ENCODE measurements at places on chromosomes 3 and 15.

DNA sequence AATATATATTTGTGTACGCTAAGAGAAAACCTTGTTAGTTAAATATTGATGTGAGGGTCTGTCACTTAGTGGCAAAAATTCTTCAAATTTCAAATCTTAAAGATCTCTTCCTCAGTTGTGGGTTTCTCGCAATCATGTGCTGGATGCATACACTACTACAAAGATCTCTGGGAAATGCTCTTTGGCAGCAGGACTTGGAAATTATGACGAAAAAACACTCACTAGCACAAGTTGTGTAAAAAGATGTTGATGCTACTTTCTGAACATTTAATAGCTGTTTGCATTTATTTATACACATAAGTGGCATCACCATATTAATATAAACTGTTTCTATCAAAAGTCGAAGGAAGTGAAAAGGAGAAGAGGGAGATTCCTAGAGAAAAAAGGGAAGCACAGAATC is 10.8 kb upstream of the NANOGP8 start:
- DNase-seq: no peak

GRCh38 chr3:37770336-37770735 is 91.3 kb upstream of the CTDSPL start:
- no peak for DNase-seq

GRCh38 chr3:31936420-31937060 is 44.5 kb downstream of the OSBPL10 start:
- DNase-seq: peak; percentile 97

- no peak for DNase-seq
Observed at GRCh38 chr15:67137951-67138848, 72.8 kb downstream of the SMAD3 start.

DNA sequence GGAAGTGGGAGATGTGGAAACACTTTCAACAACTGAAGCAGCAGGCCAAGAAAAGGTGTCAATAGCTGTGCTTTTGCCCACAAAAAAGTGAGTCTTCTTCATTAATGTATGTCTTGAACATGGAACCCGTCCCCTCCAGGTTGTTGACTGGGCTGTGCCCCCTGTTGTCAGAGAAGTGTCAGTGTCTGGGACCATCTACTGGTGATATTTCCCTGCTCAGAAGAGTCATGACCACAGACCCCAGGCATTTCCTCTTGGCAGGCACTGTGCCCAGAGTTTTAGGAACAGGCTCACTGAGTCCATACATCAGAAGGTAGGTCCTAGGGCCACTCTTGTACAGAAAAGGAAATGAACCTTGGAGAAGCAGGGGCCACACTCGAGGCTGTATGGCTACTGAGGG is 54.8 kb upstream of the LARS2 start:
- DNase-seq: no peak

DNA sequence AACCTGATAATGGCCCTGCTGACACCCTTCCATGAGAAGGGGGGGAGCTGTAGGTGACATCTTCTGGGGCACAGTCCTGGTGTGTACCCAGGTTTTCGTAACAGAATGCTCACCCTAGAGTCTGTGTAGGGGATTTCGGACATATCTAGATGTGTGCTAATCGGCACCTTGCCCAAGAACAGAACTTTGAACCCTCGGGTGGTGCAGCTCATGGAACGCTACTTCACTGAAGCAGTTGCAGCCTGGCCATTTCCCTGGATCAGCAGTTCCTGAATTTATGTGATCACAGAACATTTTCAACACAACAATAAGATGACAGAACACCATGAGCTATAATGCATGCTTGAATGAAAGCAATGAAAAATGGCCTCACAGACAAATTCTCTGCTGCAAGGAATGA is 57.5 kb upstream of the MUC13 start:
- DNase-seq: no peak

- DNase-seq: no peak
Observed at GRCh38 chr3:36964817-36965216, 20.0 kb upstream of the TRANK1 start.

DNA sequence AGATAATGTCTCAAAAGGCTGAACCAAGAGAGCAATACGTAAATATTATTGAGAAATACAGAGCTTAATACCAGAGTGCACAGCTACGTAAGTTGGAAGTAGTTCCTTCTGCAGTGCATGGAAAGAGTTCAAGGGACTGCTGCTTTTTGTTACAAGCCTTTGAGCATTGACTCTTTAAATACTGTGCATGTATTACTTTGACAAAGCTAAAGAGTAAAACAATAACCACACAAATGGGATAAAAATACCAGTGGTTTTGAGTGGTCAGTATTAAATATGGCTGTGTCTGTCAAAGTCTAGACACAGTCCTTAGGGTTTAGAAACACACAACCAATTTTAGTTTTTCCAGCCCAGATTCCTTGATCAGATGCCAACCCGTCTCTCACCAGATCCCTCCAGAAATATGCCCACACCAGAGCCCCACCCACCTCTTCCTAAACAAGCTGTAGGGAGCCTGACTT is 62.1 kb downstream of the SSR3 start:
- peak; percentile 69 for DNase-seq

- no peak for DNase-seq
Observed at GRCh38 chr3:14475621-14476020, 64.5 kb downstream of the GRIP2 start.

GRCh38 chr15:82043796-82044372 is 1.9 kb downstream of the MEX3B start:
- peak; percentile 14 for DNase-seq

DNA sequence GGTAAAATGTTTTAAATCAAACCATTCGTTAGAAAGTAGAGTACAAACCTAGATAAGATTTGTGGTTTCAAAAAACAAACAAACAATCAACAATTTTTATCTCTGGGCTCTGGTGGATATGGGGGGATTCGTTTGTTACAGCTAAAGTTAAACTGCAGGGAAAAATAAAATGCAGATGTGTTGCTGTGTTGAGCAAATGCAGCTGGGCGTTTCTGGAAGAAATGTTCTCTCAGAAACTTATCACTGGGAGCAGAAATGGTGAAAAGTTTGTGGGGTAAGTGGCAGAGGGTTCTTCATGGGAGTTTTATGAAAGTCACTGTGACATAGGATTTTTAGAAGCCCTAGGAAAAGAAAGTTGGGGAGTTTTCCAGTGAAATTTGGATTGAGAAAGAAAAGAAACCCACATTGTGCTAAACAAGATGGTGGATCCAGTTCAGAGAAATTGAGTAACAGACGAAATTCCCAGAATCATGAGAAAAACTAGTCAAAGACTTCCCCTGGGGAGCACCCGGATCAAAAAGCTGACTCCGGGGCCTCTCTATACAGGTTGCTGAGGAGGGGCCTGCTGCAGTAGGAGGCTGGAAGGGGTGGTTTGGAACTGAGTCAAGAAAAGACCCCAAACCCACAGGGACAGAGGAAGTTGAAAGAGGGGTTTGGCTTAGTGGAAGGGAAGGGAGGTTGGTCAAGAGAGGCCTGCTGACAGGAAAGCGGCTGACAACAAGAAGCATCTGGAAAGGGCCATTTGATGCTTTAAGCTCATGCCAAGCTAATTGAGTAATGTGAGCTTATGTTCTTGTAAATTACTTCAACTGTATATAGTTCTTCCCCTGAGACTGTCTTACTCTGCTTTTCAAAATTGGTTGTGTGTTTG is 108.7 kb downstream of the RARB start:
- peak; percentile 8 for DNase-seq

GRCh38 chr3:12750223-12750622 is 8.8 kb downstream of the TMEM40 start:
- peak; percentile 81 for DNase-seq

DNA sequence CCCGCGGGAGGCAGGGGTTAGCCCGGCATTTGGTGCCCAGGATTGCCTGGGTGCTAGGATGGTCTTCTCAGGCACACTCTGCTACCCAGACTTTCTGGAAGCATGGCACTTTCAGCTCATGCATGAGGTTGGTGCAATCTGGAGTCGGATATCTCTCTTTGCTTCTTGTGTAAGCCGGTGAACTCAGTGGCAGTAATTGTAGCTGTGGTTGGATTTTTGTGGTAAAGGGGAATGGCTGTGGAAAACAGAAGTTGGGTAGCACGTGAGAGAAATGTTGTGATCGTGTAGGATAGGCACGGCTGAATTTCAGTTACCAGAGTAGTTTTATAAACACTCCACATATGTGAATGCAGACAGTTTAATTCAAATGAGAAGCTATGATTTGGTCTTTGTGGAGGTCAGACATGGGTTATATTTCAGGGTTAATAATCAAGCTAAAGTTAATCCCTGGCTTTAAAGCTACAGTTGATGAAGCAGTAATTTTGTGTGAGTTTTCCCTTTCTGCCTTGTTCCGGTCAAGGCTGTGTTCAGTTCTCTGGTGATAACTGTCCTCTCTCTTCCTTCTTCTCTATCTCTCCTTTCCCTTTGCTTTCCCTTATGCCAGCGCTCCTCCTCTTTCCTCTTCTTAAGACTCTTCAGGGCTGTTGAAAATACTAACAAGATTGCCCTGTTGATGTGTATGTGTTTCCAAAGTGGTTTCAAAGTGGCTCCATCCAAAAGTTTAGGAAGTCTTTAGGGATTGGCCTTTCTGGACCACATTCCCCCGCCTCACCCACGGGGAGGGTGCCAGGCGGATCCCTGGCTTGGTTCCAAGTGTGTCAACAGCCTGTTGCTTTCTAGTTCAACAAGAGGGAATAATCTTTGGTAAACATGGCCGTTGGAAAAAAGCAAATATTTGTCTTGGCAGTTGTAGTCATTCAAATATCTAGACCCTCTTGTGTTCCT is 404.6 kb upstream of the C2CD4B start:
- DNase-seq: peak; percentile 96

GRCh38 chr15:88613074-88613944 is 7.8 kb upstream of the AEN start:
- peak; percentile 35 for DNase-seq

- DNase-seq: peak; percentile 38
Observed at GRCh38 chr3:71225002-71225684, 358.4 kb downstream of the FOXP1 start.

GRCh38 chr3:117477214-117477755 is 767.7 kb downstream of the TUSC7 start:
- DNase-seq: no peak

- DNase-seq: no peak
Observed at GRCh38 chr15:64144565-64145281, 6.8 kb upstream of the SNX22 start.

GRCh38 chr3:67357610-67358458 is 296.6 kb downstream of the SUCLG2 start:
- peak; percentile 55 for DNase-seq

DNA sequence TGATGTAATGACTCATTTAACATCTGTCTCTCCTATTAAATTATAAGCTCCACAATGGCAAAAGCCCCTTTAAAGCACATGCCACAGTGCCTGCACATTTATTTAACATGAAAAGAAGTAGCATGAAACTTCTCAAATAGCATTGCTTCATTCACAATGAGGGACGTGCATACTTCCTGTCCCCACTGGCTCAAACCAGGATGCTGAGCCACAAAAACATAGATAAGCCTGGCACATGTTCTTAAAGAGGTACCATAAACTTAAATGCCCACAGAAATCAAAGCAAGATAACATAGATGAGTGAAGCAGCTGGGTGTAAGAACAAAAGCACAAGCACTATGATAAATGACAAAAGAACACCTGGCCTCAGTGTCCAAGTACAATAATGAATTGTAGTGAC is 3.8 kb downstream of the TP53BP1 start:
- DNase-seq: peak; percentile 36

GRCh38 chr15:76865548-76865991 is 39.6 kb downstream of the SCAPER start:
- no peak for DNase-seq

DNA sequence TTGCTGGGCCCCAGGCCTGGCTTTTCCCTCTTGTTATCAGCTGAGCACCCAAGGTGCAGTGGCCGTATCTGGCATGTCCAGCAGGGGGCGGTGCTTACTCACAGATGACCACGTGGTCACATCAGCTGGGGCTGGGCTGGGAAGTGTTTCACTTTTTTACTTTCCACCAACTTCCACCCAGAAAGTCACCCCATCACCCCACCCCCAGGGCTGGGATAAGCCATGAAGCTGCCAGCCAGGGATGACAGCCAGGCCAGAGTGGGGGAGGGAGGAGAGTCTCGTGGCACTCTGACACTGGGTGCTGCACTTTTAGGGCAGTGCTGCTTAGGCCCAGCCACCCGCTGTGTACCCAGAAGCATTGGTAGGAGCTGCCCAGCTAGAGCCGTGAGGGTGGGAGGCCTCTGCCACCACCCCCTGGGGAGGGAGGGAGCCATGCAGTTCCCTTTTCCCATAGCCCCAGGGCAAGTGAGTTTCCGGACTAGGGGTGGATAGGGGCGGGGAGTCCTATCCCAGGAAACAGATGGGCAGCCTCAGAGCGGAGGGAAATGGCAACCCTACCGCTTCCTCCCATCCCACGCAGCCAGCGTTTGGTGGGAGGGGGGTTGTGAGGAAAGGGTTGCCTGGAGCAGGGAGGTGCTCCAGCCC is 6.1 kb downstream of the PPCDC start:
- DNase-seq: peak; percentile 65

- DNase-seq: no peak
Observed at GRCh38 chr15:38668898-38669391, 104.3 kb upstream of the RASGRP1 start.

- DNase-seq: no peak
Observed at GRCh38 chr3:102183186-102183585, 251.6 kb upstream of the ZPLD1 start.

GRCh38 chr3:48709051-48709461 is 8.0 kb downstream of the IP6K2 start:
- DNase-seq: no peak

- peak; percentile 71 for DNase-seq
Observed at GRCh38 chr3:72031581-72031980, 246.6 kb upstream of the PROK2 start.

- no peak for DNase-seq
Observed at GRCh38 chr3:20097015-20097414, 56.8 kb downstream of the KAT2B start.

DNA sequence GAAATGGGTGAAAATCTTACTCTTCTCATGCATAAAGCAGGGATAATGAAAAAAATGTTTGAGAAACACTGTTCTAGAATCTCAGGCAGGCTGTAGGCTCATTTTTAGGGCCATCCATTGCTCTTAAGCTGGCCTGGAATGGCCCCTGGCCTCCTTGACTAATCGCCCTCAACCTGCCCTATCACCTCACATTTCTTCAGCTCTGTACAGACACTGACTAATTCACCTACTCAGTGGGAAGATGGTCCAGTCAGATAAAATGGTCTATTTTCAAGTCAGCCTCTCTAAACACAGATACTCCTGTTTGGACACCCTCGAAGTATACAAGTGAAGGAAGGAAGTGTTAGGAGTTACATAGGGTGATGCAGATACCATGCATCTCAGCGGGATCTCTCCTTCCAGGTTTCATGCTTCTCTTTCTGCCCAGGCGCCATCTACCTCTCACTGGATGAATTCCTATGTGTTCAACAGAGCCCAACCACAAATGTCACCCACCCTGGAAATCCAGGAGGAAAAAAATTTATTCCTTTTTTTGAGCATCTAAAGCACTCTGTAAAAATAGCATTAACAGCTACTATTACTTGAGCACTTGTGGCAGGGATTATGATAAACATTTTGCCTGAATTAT is 12.1 kb downstream of the FMN1 start:
- no peak for DNase-seq

- peak; percentile 33 for DNase-seq
Observed at GRCh38 chr3:38738630-38739395, 77.2 kb downstream of the SCN10A start.

- DNase-seq: no peak
Observed at GRCh38 chr3:16884748-16885592, at the start of gene PLCL2. Gene PLCL2 (plus strand): TSS chr3:16884955. CDS start chr3:16885040, 85 bp downstream.
